Stimulated activated CD4-positive, alpha-beta T cell treated with anti-CD3 and anti-CD28 coated beads, Interleukin-2, amount 100 ng/mL, for 4 hours (primary cell): ENCODE measurements at places on chromosomes 2 and 18.
A peak's percentile ranks its signal among the peaks of the same experiment; 100 is the strongest.

DNA sequence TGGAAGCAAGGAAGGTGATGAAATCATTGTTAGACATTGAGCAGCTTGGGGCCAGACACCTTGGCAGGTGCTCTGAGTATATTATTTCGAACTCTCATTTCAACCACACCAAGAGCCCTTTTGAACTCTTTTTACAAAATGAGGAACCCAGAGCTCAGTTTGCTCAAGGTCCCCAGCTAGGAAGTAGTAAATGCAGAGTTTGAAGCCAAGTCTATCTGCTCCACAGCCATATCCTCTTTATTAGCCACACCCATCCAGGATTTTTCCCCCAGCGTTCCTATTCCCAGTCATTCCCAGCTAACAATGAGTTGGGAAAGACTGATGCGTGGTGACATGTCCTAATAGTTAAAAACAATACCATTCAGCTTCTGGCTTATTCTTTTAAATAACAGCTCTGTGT is 40.2 kb downstream of the SEMA4F start:
- no peak for DNase-seq

DNA sequence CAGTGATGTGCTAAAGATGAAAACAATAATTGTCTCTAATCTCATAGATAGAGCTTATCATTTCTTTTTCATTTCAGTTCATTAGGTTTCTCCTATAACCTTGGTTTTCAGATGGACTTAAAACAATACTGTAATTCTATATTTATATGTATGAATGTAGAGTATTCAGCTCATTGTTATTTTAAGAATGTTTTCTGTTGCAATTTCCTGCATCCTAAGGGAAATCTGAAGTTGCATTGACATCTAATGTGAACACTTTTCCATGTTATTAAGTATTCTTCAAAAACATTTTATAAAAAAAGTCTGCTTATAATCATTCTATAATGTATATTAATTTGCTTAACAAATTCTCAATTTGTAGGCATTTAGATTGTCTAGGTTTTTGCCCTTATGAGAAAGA is 288.9 kb downstream of the XIRP2 start:
- no peak for DNase-seq

GRCh38 chr18:56672391-56672790 is 21.2 kb downstream of the WDR7 start:
- no peak for DNase-seq

- no peak for DNase-seq
These were observed 73.0 kb upstream of the NOSTRIN start for GRCh38 chr2:168729455-168729854.

DNA sequence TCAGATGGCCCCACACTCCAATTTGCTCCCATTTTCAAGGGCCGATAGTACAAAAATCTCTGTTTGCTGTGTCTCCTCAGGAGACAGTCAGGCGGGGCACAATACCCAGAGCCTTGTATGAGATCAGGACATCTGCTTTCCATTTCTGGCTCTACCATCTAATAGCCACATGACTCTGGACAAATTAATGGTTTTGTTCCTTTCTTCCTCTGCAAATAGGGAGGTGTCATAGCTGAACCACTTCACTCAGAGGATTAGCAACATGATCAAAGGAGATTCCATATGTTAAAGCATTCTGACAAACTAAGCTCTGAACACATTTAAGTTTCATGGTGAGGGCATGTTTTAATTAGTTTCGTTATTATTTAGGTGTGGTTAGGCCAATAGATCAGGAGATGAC is 602.1 kb upstream of the SYT4 start:
- no peak for DNase-seq

DNA sequence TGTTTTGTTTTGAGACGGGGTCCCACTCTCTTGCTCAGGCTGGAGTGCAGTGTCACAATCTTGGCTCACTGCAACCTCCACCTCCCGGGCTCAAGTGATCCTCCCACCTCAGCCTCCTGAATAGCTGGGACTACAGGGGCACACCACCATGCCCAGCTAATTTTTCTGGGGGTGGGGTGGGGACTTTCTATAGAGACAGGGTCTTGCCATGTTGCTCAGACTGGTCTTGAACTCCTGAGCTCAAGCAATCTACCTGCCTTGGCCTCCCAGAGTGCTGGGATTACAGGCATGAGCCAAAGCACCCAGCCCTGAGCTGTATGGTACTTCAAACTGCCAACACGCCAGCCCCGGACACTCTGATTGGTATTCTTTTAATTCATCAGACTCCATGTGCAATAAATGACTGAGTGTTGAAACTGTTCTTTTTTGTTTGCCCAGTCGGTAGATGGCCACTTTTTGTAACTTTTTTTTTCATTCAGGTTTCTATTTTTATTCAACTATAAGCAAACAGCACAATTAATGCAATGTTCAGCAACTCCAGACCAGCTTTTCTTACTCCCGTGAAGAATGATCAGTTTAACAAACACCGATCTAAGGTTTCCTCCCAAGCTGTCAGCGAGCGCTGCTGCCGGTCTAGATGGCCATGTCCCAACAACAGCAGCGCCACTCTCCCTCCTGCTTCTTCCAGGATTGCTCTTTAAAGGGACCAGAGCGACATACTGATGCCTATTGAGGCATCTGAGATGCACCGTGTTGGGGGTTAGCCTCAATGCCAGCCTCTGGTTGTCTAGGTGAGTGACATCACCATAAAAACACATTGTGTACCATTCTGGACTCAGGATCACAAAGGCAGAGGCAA is 12.5 kb upstream of the TGOLN2 start:
- no peak for DNase-seq

- DNase-seq = no peak
These were observed 30.4 kb upstream of the TNS1 start for GRCh38 chr2:218033208-218033589.

- no peak for DNase-seq
These were observed 506.8 kb upstream of the LRATD1 start for GRCh38 chr2:14125624-14126293.

DNA sequence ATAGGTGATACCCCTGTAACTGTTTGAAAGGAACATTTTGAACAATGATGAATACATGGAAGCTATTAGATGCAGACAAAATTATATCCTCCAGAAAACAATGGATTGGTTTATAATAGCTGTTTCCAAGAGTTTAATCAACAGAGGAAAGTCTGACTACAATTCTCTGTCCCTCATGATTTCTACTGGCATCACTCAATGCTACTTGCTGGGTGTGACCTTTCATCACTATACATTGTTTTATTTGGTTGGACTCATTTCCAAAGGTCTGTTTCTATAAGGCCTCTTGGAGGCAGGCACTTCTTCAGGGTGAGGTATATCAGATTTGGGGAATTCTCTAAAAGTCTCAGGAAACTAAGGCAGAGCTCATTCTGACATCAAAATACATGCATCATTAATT is 636.1 kb upstream of the SLC8A1 start:
- no peak for DNase-seq

DNA sequence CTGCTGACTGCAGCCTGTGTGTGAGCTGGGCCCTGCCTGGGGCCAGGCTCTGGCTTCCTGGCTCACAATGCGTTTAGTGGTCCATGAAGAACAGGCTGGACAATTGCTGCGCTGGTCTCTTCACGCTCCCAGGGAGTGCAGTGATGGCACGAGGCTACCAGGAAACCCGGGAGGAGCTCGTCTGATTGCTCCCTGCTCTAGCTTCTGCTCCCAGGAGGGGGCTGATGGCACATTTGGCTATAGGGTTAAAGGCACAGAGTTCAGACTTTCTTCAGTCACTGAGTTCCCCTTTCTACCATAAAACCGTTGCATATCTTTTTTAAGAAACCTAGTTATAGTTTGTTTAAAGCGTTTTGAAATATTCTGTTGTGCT is 60.1 kb downstream of the KCNF1 start:
- no peak for DNase-seq

GRCh38 chr2:104872866-104873688 is 19.2 kb downstream of the POU3F3 start:
- peak; percentile 21 for DNase-seq

DNA sequence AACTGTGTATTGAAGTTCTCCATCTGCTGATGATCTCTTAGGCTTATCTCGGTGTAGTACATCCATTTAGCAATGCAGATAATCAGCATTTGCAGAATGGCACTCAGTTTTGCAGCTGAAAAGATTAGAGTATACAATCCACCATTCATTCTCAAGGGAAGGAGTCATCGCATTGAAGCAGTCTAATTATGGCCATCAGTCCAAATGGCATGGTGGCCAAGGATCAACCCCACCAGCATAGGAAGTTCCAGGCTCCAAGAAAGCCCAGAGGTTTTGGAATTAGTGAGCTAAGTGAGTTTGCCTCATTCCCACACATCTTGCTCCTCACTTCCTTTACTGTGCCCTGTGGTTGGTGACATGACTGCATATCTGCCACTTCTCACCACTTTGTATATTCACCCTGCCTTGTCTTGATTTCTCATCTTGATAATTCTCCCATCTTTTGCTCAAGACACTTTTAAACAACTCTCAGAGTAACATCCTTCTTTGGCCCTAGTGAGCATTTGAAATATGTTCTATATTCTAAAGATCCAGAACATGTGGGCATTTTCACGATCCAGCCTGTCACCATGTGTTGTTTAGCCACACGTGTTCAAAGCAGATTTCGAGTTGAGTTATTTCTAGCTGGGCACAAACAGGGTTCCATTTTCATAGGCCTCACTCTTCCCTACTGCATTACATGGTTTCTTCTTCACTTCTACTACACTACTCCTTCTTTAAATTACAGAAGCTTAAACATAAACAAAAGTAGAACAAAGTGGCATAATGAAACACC is 1119.8 kb downstream of the TSN start:
- DNase-seq = no peak

DNA sequence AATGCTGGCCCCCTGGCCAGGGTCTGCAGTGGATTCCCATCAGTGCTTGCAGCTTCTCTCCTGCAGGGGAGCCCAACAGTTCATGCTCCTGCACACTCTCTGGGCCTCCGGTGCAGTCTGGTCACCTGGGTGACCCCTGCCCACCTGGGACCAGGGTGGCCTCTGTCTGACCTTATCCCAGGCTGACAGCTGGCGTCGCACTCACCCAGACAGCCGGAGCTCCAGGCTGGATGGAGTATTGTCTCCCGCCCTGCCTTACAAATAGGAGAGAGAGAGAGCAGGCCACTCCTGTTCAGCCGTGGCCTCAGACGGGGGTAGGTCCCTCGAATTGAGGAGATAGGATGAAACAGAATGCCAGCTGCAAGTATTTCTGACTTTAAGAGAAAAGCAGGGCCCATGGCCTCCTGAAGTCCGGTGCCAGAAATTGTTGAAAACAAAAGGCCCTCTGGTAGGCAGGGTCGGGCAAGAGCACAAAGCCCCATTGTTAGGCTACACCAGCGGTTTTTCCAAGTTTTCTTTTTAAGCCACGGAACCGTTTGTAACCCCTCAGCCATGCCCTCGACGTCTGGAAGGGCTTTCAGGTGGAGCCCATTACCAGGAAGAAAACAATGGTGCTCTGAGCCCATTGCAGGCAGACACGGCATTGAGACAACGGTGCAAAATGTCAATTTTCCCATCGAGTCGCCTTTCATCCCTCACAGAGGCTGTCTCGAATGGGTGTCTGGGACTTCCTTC is 258.4 kb downstream of the BCL11A start:
- DNase-seq = no peak

DNA sequence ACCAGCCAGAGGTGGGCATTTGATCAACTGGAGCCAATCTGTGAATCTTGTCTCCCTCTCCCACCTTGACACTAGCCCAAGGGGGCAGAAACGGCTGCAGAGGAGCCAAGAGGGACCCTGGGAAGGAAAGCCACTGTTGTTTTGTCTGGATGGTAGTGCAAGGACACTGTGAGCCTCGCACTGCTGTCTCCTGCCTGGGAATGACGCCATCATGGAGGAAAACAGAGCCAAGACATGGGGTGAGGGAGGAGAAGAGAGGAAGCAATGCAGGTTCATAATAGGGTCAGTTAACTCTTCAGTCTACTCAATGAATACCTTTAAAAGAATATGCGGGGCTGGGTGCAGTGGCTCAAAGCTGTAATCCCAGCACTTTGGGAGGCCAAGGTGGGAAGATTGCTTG is 231.1 kb upstream of the AGAP1 start:
- DNase-seq = no peak

GRCh38 chr2:240604939-240605716 is 18.6 kb downstream of the CAPN10 start:
- no peak for DNase-seq

- DNase-seq = no peak
These were observed 15.7 kb downstream of the ZNF407 start for GRCh38 chr18:74613381-74613780.

- peak; percentile 51 for DNase-seq
These were observed 57.4 kb upstream of the EPAS1 start for GRCh38 chr2:46239847-46240181.

DNA sequence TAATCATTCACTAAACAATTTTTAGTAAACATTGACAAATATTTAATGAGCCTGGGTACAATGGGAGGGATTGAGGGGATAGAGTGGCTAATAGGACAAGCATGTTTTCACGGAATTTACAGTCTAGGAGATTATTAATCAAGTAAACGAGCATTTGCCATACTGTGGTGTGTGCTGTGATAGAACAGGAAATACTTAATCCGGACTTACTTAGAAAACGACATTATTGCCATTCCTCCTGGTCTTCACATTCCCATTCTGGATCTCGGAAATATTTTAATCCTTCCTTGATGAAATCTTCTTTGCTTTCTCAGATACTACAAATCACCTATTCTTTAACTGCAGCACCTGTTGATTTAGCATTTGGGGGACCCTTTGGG is 905 bp downstream of the TTLL4 start:
- DNase-seq = no peak

DNA sequence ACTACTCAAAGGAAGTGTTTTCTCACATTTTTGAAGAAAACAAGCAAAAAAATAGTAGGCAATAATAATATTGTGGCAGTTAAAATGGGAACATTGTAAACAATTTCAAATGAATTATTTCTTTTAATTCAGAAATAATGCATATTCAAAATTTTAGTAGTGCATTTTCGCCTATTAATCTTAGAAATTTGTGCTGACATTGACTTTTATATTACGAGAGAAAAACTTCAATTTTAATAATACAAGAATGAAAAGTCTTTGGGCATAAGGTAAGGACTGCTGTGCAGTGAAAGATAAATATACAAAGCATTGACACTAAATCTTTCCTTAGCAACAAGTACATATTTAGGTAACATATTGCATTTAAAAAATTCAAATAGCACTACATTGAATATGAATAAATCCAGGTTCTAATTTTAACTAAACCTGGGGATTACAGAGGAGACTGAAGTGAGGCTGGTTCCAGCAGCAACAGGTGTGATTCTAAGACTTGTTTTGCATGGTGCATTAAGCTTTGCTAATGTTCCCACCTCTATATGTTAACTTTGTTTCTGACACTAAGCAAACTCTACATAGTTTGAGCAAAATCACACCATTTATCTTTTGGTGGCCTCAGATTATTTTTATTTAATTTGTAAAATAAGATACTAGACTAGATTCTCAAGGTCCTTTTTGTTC is 40.5 kb downstream of the CALCRL start:
- DNase-seq = no peak

- no peak for DNase-seq
These were observed 142.7 kb downstream of the EML6 start for GRCh38 chr2:54866179-54866578.

DNA sequence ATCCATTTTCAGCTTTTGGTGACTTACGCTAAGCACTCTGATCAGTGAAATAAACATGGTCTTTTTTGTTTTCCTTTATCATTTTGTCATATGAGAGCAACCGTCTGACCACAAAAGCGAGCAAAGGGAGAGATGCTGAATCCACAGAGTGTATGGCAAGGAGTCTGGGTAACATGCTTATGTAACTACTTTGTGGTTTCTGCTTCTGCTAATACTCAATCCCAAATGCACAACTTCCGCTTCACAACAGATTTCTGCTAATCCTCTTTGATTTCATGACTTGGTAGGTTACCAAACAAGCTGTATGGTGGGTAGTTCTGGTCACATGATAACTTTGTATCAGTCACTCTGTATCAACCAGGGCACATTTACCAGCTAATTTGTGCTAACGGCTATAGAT is 908.4 kb upstream of the CRIM1 start:
- no peak for DNase-seq

- DNase-seq = no peak
These were observed 253.4 kb downstream of the IKZF2 start for GRCh38 chr2:212898011-212898410.
